ENCODE measurements at places on chromosomes 6 and 20.

DNA sequence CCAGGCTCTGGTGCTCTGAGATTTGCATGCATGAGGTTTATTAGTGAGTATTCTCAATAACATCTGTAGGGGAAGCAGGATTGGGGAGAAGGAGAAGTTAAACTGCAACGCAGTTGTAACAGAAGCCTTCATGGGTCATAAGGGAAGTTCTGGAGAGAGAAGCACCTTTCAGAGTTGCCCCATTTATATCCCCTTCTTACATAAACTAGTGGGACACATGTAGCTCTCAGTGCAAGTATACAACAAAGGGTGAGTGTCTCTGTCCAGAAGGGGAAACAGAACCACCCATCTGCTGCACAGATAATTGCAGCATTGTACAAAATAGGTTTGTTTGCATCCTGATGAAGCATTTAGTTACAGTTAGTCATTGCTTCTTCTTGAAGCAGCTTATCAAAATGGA is 4.3 kb upstream of the ADGB start:
- DNase-seq = no peak

- no peak for DNase-seq
These were observed 683.6 kb downstream of the BCKDHB start for GRCh38 chr6:80789912-80790570.

GRCh38 chr6:40762981-40763380 is 175.8 kb upstream of the LRFN2 start:
- DNase-seq = no peak

DNA sequence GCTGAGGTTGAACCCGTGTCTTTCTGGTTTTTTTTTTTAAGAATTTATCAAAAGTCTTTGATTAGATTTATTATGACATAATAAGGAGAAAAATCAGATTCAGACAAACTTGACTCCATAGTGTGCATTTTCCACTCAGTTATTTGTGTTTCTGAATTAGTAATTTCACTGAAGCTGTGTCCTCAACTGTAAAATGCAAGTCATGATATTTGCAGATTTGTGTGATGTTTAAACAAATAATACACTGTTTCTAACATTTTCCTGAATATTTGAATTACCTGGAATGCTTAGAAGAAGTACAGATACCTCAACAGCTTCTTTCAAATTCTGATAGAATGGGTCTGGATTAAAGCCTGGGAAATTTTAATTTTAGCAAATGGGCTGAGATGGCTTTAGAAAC is 1050.3 kb upstream of the MAP3K7 start:
- DNase-seq = no peak

DNA sequence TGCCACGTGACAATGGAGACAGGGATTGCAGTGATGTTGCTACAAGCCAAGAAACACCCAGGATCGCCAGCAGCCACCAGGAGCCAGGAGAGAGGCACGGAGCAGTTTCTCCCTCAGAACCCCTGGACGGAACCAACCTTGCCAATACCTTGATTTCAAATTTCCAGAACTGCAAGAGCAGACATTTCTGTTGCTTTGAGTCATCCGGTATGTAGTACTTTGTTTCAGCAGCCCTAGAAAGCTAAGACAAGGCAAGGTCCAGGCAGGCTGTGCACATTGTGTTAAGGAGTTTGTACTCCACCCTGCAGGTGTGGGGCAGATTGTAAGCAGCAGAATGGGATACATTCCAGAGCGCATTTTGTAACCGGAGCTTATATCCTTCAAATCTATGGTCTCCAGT is 48.3 kb downstream of the TRERF1 start:
- DNase-seq = no peak

DNA sequence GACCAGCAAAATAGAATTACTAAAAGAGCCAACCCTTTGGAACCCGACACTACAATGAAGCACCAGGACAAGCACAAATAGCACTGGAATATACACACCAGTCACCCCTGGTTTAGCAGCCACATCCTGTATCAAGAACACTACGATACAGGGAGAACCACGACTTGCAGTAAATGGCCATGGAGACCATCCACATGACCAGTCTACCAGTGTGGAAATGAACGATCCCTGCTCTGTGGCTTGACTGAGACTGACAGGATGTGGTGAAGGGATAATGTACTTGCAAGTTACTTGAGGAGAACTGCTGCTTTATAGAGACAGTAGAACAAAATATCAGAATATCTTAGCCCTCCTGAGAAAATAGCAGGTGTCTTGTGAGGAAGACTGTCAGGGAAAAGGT is 169.6 kb downstream of the COL9A1 start:
- DNase-seq = no peak
